Kidney glomerular epithelial cell (primary cell): ENCODE measurements at places on chromosomes 2 and 18.
A peak's percentile ranks its signal among the peaks of the same experiment; 100 is the strongest.

DNA sequence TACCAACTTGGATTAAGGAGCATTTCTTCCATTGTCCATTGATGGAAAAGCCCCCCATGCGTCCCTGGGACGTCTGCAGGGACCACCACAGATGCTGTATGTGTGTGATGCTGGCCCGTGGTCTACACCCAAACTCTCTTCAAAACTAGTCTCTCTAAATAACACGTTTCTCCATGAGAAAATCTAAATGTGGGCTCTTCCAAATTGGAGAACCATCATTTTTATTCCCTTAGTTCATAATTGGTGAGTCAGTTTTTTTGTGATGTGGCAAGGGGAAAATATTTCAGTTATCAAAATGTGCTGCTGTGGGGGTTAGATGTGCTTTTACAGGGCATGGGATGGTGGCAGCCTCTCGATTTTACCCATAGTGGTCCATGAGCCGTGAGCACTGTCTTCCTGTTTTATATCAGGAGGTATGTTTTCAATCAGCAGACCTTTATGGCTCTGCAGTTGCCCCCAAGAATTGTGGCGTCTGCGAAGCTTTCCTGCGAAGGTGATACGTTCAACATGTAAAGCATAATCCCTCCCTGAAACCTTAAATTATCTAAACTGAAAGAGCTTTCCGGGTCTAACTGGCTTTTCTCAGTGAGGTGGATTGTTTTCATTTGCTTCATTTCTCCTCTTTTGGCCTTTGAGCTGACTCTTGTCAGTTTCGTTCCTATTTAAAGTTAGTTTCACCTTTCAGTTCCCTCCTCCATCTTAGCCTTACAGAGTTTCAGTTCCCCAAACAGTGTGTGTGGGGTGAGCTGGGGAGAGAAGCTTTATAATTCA, 78.4 kb downstream of the SETBP1 start:
- DNase-seq: no peak

DNA sequence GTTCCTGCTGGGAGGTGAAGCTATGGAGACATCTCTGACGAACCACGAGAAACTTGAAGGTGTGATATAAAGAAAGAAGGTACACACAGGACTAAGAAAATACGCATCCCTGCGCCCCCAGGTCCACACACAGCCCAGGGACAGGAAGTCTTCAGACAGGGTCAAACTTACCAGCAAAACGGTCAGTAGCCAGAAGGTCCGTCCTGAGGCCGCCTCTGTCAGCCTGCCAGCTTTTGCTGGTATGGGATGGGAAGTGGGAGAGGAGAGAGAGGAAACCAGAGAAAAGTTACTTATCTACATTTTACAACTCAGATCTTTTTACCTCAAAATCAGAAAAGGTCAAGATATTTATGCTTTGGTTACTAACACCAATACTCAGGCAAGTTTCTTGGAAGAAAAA, 47.2 kb downstream of the HDLBP start:
- no peak for DNase-seq

GRCh38 chr2:72106978-72107377, 40.7 kb downstream of the CYP26B1 start:
- no peak for DNase-seq

- DNase-seq: no peak
Measured at GRCh38 chr18:78430131-78430758, 549.4 kb upstream of the SALL3 start.

DNA sequence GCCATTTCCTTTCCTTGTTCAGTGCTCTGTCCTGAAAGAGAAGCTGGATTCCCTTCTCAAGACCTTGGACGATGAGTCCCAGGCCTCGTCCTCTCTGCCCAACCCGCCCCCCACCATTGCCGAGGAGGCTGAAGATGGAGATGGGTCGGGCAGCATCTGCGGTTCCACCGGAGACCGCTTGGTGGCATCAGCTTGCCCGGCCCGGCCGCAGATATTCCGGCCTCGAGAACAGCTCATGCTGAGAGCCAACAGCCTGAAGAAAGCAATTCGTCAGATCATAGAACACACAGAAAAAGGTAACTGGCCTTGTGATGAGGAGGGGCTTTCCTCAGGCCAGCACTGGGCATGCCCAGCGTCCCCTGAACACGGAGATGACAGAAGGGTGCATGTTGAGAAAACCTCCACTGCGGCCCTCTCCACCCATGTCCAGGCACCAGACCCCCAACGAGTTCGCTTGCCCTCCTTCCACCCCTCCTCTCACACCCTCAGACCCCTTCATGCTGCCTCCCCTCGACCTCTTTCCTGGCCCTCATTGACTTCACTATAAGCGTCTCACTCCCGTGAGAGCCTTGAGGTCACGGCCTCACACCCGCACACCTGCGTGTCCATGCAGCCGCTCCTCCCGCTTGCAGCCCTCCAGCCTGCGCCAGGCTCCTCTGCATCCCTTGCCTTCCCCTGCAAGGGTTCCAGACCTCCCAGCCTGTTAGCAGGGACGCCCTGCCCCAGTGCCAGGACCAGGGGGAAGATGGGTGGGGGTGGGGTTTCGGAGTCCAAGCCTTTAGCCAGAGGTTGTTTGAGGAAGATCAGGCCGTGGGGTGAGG, 95.0 kb downstream of the DGKD start:
- DNase-seq: peak; percentile 29

GRCh38 chr2:68059784-68060525, 2.8 kb downstream of the C1D start:
- no peak for DNase-seq

GRCh38 chr2:64394153-64394552, 59.8 kb upstream of the LGALSL start:
- no peak for DNase-seq

DNA sequence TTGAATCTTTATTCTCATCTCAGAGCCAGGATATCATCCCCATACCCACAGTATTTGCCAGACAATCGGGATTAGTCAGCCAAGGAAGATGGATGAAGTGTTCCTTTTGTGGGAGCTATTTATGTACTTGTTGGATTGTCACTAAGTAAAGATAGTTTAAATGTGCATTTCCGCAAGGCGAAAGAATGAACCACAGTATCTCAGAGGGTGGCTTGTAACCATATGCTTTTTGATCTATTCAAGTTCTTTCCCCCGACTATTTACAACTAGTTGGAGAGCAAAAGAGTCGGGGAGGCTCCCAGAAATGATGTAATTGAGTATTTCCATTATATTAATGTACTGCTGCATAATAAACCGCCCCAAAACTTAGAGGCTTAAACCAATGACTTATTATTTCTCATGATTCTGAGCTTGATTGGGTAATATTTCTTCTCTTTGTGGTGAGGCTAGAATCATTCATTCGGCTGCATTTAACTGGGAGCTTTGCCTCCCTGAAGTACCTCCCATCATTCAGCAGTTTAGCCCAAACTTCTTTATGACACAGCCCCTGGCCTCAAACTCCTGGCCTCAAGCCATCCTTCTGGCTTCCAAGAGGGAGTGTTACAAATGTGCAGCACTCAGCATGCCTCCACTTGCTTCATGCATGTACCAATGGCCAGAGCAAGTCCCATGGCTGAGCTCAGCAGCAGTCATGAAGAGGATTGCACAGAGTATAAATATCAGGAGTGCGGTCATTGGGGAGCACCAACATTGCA, 423.7 kb downstream of the METTL4 start:
- DNase-seq: no peak

GRCh38 chr2:41869542-41870264, 178.1 kb upstream of the PKDCC start:
- peak; percentile 70 for DNase-seq

- DNase-seq: no peak
Measured at GRCh38 chr2:25405611-25406295, 64.0 kb upstream of the DNMT3A start.

- DNase-seq: no peak
Measured at GRCh38 chr2:126510356-126510755, 145.6 kb upstream of the GYPC start.

DNA sequence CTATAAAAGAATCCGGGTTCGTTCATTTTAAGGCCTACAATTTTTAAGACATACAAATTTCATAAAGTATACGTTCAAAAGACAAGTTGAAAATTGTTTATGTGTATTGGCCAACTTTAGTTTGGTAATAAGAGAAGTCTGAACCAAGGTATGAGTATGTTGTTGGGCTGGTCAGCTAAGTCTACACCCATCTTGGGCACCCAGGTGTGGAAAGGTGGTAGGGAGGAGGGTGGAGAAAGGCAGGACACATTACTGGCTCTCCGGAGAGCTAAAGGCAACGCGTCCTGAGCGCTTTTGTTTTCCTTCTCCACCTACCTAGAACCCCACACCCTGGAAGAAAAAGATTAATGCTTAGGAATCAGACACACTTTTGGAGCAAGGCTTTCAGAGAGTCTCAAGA, 899 bp upstream of the PELI1 start:
- DNase-seq: no peak

- DNase-seq: no peak
Measured at GRCh38 chr18:21141668-21142422, 30.2 kb upstream of the ROCK1 start.

DNA sequence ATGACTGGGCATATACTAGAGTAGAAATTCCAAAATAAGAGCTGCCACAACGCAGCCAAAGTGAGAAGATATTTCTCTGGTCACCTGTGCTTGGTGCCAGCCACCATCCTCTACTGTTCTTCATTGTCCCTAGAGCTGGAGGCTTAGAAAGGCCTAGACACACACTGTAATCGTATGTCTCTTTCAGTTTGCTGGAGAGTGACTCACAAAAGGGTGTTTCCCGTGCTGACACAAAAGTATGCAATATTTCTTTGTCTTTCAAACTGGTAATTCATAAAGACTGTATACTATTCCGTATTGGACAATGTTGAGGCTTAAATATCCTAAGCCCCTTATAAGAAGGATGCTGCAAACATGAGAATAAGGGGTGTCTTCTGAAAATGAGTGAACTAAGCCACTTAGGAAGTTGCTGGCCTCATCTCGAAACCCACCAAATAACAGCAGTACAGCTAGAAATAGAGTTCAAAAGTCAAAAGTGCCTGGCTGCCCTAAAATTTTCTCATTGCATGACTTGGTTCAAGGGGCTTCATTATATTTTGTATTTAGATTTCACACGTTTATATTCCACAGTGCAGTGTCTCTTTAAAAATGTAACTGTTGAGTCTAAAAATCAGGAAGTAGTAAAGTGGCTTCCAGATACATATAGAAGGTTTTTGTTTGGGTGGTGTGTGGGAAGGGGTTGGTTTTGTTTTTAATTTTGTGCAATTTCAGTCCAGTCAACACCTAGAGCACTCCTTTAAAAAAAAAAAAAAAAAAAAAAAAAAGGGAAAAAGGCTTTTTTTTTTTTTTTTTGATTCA, 601.1 kb downstream of the ARHGAP15 start:
- DNase-seq: no peak

DNA sequence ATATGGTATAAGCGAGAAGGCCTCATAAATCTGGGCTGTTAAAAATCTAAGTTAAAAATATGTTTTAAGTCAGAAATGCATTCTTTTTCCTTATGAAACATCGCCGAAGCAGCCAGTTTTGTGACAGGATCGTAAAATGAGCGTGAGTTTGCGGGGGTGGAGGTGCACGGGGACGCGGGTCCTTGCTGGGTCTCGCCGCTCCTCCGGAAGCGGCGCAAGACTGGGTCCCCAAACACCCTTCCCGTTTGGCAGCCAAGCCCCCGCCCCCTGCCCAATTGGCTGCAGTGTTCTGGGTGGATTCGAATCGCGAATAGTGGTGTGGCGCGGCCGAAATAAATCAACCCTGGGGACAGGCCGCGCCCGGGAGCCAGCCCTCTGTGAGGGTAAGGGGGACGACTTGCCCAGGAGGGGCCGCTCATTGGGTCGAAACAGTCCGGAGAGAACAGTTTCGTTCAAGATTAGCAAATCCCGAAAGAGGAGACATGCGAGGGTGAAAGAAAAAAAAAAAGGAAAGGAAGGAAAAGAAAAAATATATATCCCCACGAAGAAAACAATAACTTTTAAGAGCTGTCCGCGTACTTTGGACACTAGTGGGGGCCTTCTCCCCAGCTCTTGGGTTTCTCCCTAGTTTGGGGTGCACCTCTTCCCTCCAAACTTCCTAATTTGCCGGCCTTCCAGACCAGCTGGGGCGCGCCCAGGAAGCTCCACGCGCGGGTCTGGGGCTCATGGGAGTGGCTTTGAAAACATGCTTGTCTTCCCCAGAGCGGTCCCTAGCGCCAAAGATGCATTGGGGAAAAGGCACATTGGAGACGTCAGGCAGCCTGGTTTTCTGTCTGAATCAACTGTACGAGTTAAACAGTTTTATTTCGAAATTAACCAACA, 3.1 kb upstream of the GATA6 start:
- DNase-seq: no peak

DNA sequence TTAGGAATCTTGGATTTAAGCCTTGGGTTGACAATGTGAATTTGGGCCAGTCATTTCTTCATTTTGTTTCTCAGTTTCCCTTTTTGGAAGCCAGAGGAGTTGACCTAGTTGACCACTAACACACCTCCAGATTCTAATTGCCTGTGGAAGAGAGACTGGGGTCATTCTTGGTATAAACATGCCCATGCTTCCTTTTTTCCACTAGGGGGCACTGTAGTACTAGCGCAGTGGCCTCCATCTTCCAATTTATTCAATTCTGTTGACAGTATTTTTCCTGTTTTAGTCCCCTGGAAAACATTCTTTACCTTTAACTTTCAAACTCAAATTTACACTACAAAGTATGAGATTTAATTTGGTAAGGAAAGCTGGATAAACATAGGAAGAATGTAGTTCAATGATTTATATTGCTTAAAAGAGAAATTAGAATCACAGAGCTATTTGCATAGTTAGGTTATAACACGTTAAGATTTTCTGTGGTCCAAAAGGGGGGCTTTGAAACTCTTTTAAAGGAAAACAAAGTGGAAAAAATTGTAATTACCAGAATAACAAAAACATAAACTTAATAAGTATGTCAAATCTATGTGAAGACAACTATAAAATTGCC, 57.5 kb upstream of the AGPS start:
- peak; percentile 37 for DNase-seq

DNA sequence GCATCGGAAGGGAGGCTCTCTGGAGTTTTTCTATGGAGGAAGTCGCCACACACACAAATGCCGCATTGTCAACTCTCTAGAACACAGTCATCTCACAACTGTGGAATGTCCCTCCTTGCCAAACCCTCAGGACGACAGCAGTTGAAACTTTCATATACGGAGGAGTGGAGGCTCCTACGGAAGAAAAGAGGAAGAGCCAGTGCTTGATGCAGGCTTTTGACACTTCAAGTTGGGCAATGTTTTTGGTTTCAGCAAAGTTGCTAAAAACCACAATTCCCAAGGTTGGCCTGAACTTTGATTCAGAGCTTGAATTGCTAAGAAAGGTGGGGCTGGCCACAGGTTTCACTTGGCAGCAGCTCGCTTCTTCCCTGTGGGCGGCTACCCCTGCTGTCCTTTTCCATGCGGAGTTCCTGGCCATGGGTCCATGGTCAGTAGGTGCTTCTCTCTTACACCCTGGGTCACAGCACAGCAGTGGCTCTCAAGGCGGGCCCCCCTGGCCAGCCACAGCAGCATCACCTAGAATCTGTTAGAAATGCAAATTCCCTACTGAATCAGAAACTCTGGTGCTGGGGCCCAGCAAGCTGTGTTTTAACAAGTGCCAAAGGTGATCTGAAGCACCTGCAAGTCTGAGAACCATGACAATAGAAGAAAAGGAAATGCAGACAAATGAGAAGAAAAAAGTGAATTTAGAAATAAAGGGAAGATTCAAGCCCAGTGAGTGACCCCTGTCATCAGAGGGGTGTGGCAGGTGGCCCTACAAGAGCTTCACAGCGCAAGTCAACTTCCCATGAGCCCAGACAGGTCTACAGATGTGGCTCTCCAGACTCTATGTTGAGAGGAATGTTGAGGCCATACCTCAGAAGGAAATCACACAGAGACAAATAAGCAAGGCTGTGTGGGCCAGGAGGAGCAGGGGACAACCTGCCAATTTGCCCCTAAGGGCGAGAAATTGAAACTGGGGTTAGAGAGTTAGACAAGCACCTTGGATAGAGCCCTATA, 856.4 kb downstream of the RNF144A start:
- DNase-seq: no peak

- DNase-seq: no peak
Measured at GRCh38 chr2:3611589-3611988, 16.7 kb downstream of the COLEC11 start.

GRCh38 chr2:104250635-104251034, 603.3 kb upstream of the POU3F3 start:
- DNase-seq: peak; percentile 46
